Retina (tissue), 1 donor: ENCODE measurements at places on chromosomes 12 and 14.

GRCh38 chr12:98371419-98371818, 144.0 kb upstream of the TMPO start:
- no peak for DNase-seq

- DNase-seq, result no peak
These were observed 413 bp downstream of the DAD1 start for GRCh38 chr14:22588526-22589095.

- no peak for DNase-seq
These were observed 93.0 kb downstream of the SLC25A47 start for GRCh38 chr14:100416081-100416680.

DNA sequence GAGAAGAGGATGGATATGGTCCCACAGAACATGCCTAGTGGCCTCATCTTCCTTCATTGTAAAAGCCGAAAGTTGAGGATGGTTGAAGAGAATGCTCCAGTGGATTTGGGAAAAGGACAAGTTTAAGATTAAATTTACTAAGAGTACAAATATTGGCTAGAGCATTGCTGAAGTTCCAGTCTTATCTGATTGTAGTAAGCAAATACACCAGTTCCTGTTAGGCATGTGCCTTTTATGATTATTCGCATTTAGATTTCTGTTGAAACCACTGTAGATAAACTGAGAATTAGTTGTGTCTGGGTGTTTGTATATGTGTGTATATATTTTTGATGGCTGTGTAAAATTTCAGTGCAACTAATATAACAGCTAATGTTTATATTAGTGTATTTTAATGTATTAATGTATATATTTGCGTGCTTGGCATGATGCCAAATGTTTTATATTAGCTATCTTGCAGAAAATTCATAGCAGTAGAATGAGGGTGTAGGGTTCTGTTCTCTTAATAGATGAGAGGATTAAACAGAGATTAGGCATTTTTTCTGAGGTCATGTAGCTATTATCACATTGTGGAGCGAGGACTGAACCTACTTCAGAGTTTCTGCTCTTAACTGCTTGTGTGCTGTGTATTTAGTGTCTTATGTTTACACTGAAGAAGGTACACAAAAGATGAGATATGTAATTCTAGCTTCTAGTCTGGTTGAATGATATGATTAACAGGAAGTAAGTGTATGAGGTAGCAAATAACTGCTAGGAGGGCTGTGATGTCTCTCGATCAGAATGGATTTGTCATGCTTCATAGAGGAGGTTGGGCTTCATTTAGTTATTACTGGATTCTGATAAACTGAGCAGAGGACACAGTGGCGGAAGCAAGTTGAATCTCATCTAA, 21.1 kb downstream of the FKBP3 start:
- no peak for DNase-seq

DNA sequence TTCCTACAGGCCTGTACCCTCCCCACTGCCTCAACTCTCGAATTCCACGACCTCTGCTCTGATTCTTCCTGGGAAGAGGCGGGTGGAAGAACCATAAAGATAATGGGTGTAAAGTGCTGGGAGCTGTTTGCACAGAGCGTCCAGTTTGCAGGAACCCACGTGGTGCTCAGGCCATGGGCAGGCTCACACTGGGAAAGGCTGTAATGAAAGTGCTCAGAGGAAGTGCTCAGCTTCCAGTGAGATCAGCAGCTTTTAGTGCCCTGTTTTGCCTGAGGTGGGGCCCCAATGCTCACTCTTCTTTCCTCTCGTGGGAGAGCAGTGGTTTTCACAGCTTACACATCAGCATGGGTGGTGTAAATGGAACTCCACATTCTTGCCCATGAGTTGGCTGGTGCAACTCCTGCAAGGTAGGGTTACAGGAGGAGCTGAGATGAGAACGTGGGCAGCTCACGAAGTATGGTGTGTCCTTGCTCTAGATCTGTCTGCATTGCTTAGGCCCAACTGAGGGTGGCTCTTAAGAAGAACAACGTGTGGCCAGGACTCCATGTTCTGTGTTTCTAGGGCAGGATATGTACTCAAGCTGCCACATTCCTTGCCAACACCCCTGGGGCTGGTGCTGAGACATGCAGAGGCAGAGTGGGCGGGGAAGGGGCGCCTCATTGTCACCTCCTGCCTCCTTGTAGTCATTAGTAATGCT, 2.9 kb downstream of the TMEM63C start:
- DNase-seq, result no peak

DNA sequence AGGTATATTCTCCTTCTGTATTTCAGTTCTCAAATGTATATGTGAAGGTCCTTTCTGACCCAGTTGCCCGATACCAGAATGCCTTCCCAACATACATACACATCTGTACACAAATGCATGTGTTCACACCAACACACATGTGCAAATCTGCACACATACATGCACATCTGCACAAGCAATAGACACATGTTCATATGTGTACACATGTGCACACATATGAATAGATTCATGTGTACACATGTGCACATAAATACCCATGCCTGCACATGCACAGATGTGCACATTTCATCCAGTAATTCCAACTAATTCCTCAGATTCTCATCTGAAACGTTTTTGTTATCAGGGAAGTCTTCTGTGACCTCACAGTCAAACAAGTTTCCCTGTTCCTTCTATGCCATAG, 933.6 kb downstream of the NRXN3 start:
- DNase-seq, result no peak

DNA sequence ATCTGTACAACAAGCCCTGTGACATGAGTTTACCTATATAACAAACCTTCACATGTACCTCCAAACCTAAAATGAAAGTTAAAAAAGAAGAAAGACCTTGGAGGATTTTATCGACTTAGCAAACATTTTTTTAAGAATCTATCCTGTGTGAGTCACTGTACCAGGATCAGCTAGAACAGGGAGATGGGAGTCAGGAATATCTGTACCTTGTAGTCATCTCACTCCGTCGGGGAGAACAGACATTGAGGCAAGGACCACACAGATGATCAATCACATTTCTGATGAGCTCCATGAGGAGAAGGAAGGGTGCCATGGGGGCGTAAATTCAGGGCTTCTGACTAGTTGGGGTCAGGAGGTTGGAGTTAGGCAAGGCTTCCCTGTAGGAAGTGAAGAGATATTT, 310.6 kb downstream of the VRK1 start:
- DNase-seq, result no peak

GRCh38 chr12:58415716-58416115, 474.3 kb downstream of the ATP23 start:
- DNase-seq, result peak; percentile 18

DNA sequence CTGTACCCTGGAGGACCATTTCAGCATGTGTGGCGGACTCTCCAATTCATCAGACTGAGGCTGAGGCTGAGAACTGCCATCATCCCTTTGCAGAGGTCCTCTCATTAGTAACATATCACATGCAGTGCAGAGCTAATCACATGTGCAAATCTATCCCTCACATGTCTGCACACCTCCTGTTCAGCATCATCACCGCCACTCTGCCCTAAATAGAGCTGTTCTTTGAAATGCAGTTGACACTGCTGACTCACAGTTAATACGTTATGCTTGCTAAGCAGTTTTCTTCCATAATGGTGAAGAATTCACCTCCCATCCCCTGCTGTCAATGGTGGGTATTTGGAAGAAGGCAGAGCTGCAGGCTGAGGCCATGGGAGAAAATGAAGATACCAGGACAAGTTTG, 85.0 kb upstream of the ANO2 start:
- no peak for DNase-seq

DNA sequence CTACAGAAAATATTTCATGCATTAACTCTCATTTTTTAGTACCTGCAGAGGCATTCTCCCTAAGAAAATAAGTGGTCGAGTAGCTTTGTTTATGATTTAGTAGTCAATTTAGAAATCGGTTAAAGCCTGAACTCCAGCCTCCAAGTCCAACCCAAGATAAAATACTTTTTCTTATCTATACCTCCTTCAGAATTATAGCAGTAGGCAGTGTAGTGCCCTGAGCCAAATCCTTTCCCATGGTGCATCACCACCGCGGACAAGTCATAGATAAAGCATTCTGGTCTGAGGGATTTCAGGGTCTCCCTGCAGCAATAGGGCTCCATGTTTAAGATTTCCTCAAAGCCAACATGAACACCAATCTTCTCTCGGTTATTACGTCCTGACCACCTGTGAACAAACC, 30.5 kb downstream of the USP44 start:
- no peak for DNase-seq

DNA sequence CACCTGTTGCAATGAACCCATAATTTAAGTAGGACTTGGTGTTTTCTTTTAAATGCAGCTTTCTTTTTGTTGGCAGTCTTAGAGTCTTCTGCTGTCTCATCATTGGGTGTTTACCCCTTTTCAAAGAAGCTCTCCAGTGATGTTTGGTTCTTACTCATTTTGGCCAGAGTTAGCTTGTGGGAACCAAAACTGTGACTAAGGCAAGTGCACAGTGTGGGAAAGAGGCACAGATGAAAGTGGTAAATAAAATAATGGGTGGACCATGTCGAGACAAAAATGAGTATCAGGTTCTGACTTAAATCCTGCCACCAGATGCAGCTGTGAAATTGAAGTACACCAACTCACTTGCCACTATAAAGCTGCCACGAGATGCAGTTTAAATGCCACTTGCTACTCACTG, 615.4 kb upstream of the MIS18BP1 start:
- DNase-seq, result no peak

DNA sequence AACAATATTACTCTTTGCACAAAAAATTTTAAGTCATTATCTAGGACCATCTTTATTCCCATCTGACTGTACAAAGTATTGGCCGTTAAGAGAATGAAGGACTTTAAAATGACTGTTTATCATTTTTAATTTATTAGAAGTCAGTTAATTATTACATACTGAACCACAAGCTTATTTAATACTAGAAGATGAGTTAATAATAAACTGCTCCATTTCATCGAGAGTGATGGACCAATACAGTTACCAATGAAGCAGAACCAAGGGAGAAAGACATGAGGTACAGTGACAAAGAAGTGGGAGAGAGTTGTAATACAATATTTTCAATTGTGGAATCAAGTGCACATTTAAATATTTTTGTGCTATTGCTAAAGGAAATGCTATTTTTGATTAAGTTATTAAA, 83.3 kb downstream of the PTPRO start:
- no peak for DNase-seq

DNA sequence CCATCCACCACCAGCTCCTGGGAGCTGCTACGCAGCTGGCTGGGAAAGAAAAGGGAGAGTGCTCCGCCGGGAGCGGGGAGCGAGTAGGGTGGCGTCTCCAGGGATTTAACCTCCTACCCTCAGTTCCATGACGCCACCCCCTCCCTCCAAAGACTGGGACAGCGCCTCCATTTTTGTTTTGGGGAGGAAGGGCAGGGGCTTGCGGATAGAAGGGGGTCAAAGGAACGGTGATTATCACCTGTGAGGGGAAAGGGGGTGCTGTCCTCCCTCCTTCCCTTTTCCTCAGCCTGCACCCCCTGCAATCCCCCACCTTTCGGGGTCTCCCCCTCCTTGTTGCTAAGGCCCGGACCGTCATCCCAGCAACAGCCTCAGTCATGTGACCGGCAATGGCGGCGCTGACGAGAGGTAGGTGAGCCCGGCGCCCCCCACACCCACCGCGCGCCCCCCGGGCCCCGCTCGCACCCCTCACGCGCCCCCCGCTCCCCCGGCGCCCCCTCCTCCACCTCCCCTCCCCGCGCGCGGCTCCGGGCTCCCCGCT, at the start of gene DTX3:
DTX3 (plus strand) TSS at position 371 of the 538 bp plus-strand sequence. CDS start 1,694 bp downstream, outside the sequence.
- DNase-seq, result peak; percentile 71

GRCh38 chr14:102939820-102940561, 17.5 kb downstream of the AMN start:
- DNase-seq, result no peak

DNA sequence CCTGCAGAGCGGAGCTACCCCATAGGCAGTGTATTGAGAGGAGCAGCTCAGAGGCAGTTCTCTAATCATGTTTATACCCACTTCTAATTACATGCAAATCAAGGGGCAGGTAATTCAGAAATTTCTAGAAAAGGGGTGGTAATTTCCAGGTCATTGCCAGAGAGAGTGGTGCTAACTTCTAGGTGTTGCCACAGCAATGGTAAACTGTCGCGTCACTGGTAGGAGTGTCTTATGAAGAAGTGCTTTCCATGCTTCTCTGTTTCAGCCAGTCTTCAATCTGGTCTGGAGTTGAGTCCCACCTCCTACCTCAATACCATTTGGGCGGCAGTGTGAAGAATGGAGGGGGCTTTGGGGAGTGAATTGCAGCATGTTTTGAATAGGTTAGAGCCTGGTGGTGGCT, 8.5 kb upstream of the AMN1 start:
- no peak for DNase-seq

- DNase-seq, result no peak
These were observed 2.4 kb upstream of the ADCY4 start for GRCh38 chr14:24337144-24337823.

DNA sequence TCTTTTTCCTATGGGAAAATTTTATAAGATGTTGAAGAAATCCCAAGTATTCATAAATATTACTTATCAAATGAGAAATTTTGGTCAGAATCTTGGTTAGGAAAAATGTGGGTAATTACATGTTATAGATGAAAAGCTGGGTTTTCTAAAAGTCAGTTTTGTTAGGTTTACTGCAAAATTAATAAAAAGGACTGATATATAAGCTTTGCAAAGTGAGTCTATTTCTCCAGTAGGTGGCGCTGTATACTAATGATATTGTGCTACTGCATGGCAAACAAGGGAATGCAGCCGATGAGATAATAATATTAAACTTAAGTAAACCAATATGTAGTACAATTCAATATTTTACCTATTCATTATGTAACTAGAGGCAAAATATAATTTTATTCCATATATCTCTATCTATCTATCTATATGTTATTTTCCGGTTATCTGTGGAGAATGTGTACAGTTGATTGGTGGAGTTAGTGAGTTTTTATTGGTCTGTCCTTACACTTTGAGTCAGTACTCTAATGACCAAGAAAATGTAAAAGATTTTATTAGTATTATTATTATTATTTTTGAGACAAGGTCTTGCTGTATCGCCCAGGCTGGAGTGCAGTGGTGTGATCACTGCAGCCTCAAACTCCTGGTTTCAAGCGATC, 32.9 kb downstream of the MIPOL1 start:
- no peak for DNase-seq

GRCh38 chr12:64780132-64780530, 20.9 kb upstream of the GNS start:
- DNase-seq, result peak; percentile 70

- no peak for DNase-seq
These were observed 257.7 kb downstream of the NAV3 start for GRCh38 chr12:78088391-78088832.

- no peak for DNase-seq
These were observed 25.9 kb upstream of the KCNA5 start for GRCh38 chr12:5017638-5018348.
